B cell (primary cell): ENCODE measurements at places on chromosomes 12 and 14. TPM values are rescaled to one million over a fixed set of nuclear protein-coding genes. Genes with fewer than 3 reads are reported as not detected.
A peak's percentile ranks its signal among the peaks of the same experiment; 100 is the strongest.

- DNase-seq, result no peak
Measured at GRCh38 chr12:68089101-68089500, 70.4 kb downstream of the IFNG start.

GRCh38 chr14:58801086-58801485 is 163.3 kb downstream of the DACT1 start:
- no peak for DNase-seq

DNA sequence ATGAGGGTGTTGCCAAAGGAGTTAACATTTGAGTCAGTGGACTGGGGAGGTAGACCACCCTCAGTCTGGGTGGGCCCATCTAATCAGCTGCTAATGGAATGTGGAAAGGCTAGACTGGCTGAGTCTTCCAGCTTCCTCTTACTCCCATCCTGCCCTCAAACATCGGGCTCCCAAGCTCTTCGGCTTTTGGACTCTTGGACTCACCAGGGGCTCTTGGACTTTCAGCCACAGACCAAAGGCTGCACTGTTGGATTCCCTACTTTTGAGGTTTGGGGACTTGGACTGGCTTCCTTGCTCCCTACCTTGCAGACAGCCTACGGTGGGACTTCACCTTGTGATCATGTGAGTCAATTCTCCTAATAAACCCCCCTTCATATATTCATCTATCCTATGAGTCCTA is 276.6 kb upstream of the DIO3 start:
- DNase-seq, result no peak

DNA sequence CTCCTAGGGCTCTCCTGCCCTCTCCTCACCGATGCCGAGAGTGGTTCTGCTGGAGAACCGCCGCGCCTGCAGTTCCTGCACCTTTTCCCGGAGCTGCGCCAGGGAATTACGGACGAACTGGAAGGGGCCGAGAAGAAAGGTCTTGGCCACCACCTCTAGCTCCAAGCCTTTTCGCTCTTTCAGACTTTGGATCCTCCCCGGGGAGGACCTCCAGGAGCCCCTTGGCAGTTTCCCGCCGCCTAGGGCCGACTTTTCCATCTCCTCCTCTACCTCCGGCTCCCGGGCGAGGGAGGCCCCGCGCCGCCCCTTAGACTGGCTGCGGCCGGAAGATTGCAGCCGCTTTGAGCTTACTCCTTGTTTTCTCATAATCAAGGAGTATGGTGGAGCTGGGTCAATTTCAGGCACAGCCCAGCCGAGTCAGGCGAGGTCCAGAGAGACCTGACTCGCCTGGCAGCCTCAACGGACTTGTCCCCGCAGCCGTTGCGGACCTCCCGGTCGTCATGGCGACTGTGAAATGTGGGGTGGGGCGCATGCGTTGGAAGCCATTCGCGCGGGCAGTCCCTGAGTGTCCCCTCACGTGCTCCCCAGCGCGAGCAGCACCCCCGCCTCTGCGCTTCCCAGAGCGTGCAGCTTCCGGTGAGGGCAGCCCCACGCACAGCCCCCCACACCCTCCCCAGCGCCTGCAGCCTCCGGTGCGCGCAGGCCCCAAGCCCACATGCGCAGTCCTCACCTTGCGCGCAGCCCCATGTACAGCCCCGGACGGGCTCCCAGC is at the start of gene DPY19L2:
DPY19L2 (minus strand) TSS at position 466 of the 772 bp plus-strand sequence; CDS start at position 366, 100 bp downstream.
- DNase-seq, result peak; percentile 33

DNA sequence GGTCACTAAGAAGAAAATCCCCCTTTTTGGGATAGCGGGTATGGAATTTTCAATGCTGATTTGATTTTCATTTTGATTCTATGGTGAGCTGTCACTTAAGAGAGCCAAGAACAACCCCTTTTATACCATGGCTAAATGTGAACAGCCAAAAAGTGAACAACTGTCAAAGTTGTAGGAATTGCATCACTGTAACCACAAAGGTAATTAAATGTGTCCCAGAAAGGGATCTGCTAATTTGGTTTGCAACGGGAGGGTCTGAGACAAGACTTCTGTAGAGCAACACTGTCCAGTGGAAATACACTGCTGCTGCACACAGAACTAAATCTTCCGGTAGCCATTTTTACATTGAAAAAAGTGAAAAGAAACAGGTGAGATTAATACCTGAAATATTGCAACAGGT is 14.6 kb downstream of the CHST11 start:
- DNase-seq, result no peak

DNA sequence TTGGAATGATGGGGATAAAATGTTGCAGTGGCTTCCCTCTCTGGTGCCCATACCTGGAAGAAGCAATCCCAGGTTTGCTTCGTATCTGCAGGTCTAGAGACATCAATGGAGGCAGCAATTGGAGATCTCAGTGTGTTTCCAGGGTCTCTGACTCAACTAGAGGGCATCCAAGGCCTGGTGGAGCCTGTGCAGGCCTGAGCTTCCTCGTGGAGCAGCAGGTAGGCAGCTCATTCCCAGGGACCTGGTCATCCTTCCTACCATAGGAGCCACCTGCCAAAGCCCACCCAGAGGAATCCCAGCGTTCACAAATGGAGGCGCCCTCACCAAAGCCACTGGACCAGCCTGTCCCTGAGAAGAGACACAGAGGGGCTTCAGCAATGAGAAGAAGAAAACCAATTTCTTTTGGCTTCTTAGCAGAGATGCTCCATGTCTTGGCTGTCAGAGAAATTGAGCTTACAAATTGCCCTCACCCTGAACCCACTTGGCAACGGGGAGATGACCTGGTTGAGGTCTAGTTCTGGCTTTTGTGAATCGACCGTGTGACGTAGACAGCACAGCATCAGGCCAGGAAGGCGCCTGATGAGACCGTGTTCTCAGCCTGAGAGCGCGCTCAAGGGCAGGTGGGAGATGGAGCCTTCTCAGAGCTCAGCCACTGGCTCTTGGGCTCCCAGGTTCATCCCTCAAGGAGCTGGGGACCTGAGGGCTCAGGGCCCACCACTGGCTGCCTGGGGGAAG is 283.6 kb downstream of the DPF3 start:
- DNase-seq, result no peak

DNA sequence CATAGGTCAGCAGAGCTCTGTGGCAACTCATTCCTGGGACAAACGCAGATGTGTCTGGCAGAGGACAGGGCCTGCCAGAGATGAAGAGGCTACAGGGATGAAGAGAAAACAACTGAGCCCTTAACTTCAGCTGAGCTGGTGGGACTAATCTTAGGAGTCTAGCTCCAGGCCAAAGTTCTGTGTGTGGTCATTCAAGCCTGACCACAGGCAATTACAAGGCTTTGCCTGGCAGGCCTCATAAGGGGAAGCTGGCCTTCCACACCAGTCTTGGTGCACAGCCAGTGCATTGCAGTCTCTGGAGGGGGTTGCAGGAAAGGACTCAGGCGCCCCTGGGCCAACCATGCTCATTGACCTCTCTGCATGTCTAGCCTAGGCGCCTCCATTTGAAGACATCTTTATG is 127.6 kb upstream of the DAAM1 start:
- DNase-seq, result no peak

DNA sequence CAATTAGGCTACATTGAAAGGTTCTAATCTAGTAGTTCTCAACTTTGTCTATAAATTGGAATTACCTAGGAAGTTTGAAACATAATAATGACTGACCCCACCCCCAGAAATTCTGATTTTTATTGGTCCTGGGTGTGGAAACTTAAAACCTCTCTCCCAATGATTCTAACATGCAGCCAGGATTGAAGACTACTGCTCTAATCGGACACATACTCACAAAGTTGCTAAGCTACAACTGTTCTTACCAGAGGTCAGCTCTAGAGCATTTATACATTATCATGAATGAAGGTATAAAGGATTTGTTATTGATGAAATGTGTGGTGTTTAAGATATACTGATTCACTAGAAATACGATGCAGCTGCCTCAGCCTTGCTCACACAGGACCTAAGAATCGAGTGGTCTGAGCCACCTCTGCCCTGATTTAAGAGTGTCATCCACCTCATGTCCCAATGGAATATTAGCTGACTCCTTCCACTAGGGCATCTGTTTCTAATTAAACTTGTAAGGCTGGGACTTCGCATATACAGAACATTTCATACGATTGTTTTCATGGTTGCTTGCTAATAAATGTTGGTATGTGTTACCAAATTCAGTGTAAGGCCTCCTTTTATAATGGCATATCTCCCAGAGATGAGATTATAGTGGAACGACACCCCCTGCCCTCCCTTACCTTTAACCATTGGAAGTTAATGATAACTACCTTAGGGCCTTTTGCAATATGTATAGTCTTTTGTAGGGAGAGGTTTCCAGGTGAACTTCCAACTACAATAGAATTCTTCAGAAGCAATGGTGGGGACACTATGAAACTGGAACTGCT is 410.8 kb upstream of the PDE3A start:
- DNase-seq, result no peak

DNA sequence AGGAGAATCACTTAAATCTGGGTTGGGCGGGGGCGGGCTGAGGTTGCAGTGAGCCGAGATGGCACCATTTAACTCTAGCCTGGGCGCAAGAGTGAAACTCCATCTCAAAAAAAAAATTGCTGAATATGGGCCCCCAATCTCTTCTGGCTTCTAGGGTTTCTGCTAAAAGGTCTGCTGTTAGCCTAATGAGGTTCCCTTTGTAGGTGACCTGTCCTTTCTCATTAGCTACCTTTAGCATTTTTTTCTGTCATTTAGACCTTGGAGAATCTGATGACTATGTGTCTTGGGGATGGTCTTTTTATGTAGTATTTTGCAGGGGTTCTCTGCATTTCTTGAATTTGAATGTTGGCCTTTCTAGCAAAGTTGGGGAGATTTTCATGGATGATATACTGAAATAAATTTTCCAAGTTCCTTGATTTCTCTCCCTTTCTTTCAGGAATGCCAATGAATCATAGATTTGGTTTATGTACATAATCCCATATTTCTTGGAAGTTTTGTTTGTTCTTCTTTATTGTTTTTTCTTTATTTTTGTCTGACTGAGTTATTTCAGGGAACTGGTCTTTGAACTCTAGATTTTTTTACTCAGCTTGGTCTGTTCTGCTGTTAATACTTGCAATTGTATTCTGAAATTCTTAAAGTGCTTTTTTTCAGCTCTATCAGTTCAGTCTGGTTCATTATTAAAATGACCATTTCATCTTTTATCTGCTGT is 181.5 kb downstream of the TTC6 start:
- DNase-seq, result no peak

DNA sequence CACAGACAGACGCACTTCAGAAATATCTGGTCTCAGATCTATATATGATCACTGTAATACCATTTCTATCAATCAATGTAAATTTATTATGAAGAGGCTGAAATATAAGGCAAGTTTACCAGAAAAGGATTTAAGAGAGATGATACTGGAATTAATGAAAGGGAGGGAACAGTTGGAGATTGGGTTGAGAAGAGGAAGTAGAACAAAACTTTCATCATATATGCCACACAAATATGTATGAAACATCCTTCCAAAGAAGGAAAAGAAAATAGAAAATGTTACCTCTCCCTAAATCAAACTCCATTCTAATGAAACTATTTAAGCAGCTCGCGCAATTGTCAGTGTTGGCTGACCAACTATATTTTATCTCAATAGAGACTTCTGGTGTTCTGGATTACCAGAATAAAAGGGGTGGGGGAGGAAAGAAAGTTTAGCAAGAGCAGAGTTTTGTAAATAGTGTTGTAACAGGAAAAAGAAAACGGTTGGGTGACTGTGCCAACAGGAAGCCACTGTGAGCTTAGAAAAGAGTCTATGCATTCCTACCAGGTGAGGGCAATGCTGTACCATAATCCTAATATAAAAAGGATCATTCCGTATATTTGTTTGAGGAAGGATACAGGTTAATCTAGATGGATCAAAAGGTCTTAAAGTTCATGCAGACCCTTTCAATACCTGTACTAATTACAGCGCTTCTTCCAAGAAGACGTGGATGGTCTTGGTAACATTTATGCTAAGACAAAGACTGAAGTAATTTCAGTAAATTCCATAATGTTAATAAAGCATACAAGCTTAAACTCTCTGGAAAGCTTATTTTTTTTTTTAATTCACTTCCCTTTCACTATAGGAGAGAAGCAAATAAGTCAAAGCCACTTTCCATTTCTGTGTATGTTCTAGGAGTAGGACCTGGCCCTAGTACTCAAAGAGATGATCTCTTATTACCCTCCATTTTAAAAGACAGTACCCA is 14.5 kb upstream of the LLPH start:
- peak; percentile 35 for DNase-seq

DNA sequence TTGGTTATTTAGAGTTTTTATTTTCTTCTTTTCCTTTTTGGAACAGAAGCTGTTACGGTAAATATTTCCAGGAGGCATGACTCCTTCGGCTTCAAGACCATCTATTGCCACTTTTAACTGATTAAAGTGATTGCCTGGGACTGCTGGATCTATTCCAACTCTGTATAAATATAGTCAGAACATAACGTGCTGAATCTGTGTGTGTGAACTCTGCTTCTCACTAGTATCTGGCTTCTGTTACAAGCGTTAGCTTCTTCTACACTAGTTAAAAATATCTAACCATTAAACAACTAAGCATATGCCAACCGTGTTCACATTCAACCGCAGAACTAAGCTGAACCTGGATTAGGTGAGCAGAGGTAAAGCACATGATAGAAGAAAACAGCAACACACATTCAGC is 49.0 kb downstream of the TMTC1 start:
- no peak for DNase-seq

TRHDE gene
- not detected in 2 replicates for total RNA-seq

C12orf60 gene
- total RNA-seq, result 1.2 and 1.4 TPM in 2 replicates

SLC6A13 gene
- 0.19 and 0.22 TPM in 2 replicates for total RNA-seq

PABPN1 gene
- 280 and 293 TPM in 2 replicates for total RNA-seq
